ENCODE measurements at places on chromosomes 3 and 15.

- DNase-seq: no peak
These were observed 244.3 kb upstream of the NR2F2 start for GRCh38 chr15:96086164-96086563.

DNA sequence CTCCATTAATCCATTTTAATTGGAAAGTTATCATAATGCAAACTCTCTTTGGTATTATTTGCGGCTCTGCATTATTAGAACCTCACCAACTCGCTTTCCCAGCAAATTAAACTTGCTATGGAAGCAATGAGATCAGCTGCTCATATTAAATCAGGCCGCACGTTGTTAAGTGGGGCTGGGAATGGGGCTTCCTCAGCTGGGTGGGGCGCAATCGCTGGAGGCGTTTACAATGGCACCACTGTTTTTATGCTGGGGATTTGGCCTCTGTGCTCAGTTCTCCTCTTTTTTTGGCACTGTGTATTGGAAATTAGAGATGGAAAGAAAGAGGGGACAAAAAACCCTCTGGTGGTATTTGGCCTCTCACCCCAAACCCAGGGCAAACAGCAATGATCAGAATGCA lies 72.2 kb downstream of the RPLP1 start:
- DNase-seq: peak; percentile 13

DNA sequence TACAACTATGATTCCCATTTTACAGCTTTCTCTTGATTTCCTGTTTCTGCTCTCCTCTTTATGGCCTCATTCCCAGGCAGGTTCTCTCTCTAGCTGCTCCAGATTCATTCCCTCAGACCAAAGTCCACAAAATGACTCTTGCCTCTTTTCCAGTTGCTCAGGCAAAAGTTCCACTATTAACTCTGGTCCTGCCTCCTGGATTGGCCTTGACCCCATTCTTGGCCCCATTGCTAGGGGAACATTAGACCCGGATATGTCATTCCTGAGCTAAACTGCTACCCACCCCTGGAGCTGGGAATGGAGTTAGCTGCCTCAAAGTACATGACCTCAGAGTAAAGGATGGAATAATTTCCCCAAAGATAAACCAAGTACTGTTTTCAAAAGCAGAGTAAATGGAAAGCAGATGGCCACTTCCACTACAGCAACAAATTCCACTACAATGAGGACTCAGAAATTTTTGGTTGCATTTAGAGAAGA lies 73.0 kb upstream of the GAP43 start:
- DNase-seq: no peak

DNA sequence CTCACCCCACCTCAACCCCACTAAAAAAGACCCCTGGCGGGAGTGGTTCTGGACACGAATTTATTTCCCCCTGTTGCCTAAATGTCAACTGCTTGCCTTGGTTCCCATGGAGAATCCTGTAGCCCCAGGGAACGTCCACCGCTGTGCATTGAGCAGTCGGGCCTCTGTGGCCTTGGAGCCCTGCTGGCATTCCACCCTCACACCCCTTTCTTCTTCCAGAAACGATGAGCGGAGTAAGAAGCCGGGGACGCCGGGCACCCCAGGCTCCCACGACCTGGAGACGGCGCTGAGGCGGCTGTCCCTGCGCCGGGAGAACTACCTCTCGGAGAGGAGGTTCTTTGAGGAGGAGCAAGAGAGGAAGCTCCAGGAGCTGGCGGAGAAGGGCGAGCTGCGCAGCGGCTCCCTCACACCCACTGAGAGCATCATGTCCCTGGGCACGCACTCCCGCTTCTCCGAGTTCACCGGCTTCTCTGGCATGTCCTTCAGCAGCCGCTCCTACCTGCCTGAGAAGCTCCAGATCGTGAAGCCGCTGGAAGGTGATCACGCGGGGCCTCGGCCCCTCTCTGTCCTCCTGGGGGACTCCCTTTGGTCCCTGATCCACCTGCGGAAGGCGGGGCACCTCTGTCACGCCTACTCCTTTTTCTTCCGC lies 63.6 kb downstream of the CCK start:
- DNase-seq: no peak

- DNase-seq: no peak
These were observed 68.9 kb downstream of the FOXP1 start for GRCh38 chr3:71514621-71515020.

Measured in C1 segment of cervical spinal cord (tissue), 14 donors.